Cortex of kidney (tissue), 1 donor: ENCODE measurements at places on chromosomes 7 and 10.

DNA sequence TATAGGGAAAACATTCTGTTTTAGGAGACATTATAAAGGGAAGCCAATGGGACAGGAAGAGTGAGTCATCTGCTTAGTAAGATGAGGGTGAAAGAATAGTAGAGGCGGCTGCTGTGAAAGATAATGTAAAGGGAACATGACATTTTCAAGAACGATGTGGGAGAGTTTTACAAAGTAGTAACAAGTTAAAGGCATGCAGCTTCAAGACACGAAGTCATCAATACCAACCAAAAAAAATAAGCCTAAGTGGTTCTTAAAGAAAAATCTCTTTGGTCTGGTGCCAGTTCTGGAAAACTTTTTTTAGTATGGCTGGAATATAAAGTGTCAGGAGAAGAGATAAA is 6.1 kb downstream of the GSTO1 start:
- DNase-seq = no peak

DNA sequence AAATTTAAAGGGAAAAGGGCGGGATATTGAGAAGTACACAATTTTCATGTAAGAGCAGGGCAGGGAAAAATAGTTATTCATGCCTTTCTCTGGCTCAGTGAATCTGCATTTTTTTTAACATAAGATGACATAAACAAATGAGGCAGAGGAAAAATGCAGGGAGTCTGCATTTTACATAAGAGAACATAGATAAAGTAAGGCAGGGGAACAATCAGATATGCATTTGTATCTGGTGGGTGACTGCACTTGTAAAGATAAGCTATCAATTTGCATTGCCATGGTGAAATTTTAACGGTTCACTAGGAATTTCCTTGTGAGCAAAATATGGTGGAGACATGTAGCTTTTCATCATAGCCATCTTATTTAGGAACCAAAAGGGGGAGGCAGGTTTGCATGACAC is 33.5 kb downstream of the ALOX5 start:
- no peak for DNase-seq

GRCh38 chr7:93547716-93548115 is 26.8 kb downstream of the CALCR start:
- DNase-seq = no peak

DNA sequence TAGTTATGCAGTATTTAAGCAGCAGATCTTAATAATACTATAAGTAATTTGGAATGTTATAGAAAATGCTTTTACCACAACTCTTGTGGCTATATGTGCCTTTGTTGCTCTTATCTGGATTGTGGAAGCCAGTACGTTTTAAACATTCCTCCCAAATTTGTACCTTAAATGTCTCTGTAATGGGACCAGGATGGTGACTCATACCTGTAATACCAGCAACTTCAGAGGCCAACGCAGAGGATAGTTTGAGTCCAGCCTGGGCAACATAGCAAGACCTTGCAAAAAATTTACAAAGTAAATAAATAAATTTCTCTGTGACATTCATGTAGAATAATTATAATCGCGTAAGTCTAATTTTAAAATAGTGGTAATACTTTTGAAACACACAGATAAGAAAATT is 283.1 kb downstream of the POM121L12 start:
- no peak for DNase-seq

GRCh38 chr10:117003336-117003735 is 1.7 kb downstream of the SHTN1 start:
- no peak for DNase-seq

DNA sequence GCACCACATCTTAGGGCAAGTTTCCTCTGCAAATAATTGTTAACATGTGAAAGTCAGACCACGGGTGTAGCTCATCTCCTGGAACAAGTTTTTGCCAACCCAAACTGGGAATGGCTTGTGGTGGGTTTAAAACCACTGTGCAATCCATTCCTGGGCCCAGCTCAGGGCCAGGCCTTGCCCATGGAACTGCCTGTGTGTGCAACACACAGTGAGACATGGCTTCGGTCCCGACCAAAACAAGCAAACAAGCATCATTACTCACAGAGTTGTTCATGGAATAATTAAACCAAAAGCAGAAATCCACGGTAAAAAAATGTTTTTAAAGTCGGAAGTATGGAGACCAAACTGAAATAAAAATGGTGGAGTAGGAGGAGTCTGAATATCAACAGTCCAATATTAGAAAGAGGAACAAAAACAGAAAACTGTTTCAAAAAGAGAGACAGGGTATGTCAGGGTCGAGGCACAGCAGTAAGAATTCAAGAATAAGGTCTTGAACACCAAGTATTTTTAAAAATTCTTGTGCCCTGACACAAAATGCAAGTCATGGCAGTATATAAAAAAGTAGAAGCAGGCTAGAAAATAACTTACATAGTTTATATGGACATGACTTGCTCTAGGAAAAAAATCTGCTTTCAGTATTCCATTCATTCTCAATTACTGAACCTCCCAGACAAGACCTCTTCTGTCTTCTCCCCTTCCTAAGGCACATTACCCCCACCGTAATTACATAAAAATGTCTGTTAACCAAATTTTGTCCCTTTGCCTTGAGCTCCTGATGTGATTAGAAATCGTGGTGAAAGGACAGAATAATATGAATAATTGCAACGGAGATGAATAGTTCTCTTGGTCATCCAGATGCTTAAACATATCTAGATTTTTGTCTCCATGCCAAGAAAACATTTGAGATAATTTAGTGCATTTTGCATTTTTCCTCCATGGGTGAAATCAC is 88.4 kb downstream of the FAS start:
- DNase-seq = no peak

GRCh38 chr7:75866489-75867389 is 12.1 kb upstream of the RHBDD2 start:
- DNase-seq = no peak

GRCh38 chr7:77199013-77199966 is at the start of gene FGL2:
Gene FGL2, minus strand, starts transcription at chr7:77199819. Its CDS starts 26 bp downstream, at chr7:77199793.
- no peak for DNase-seq

GRCh38 chr10:49189422-49189821 is 1.2 kb upstream of the TMEM273 start:
- no peak for DNase-seq

- DNase-seq = no peak
These were observed 763.2 kb downstream of the GRID1 start for GRCh38 chr10:85603151-85603940.

- DNase-seq = no peak
These were observed 840.8 kb downstream of the GRM8 start for GRCh38 chr7:126411821-126412383.

DNA sequence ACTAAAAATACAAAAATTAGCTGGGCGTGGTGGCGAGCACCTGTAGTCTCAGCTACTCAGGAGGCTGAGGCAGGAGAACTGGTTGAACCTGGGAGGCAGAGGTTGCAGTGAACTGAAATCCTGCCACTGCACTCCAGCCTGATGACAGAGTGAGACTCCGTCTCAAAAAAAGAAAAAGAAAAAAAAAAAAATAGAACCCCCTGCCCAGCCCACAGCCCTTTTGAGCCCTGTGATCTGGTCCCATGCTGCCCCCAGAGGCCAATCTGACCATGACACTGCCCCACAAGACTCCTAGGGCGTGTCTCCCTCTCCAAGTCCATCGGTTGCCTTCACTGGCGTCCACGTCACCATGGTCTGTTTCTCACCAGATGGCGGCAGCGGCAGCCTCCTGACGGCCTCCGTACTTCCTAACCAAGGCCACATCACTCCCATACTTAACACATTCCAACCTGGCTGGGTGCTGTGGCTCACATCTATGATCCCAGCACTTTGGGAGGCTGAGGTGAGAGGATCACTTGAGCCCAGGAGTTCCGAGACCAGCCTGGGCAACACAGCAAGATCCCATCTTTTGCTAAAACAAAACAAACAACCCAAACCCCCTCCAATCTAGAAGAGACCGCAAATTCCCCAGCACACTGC is 18.0 kb downstream of the STX1A start:
- DNase-seq = no peak

DNA sequence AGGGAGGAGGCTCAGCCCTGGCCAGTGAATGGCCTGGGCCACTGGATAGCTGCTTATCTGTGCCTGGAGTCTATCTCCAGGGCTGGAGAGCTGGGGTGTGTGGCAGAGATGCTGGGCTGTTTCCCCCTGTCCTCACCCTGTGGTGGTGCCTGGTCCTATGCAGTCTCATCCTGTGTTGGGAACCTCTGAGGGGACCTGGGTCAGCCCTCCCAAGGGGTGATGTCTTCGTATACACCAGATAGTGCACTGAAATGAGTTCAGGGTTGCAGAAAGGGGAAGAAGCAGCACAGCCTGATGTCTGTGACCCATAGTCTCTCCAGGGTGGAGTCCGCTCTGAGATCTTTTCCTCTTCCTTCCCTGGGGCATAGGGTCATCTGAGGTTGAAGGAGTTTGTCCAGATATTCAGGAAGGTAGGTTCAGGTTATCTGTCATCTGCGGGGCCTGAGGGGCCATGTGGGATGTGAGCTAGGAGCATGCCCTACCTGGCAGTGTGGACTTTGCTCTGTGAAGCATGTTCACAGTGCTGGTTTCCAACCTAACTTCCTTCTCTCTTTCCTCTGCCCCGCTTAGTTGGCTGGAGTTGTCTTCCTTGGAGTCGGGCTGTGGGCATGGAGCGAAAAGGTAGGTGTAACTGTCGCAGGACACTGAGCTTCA is 33.4 kb upstream of the SH2D4B start:
- DNase-seq = no peak

DNA sequence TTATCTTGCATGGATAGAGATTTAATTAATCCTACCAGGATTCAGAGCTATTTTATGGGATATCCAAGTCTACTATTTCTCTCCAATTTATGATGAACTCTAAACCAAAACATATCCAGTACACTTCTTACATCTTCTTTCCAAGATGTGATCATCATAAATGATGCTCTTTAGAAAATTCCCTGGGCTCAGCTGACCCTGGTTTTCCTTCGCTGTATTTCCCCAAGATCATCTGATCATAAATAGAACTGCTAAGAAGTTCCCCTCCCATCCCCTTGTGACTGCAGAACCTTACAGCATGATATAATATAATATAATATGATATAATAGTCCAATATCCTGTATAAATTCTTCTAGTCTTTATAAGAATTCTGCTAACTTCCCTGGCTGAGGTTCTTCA is 114.6 kb upstream of the LYZL2 start:
- no peak for DNase-seq

DNA sequence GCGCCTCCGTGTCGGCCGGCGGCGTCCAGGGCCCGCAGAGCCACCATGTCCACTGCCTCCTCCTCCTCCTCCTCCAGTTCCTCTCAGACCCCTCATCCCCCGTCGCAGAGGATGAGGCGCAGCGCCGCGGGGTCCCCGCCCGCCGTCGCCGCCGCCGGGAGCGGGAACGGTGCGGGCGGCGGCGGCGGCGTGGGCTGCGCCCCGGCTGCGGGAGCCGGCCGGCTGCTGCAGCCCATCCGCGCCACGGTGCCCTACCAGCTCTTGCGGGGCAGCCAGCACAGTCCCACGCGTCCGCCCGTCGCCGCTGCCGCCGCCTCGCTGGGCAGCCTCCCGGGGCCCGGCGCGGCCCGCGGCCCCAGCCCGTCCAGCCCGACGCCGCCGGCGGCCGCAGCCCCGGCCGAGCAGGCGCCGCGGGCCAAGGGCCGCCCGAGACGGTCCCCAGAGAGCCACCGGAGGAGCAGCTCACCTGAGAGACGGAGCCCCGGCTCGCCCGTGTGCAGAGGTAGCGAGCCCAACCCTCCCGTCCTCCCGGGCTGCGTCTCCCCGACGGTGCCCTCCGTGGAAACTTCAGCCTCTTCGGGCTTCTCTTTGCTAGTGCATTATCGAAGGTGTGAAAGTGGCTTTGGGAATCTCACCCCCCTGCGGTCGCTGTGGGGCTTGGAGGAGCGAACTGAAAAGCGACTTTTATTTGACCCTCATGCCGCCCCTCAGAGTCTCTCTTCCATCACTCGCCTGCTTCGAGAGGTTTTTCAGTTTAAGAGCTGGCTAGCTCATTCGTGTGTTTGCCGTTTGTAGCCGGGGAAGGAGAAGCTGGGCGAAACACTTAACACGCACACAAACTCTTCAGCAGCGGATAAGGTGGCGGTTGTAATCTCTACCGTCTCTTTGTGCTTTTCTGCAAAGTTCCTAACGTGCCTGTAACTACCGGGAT is 975 bp downstream of the GLCCI1 start:
- DNase-seq = no peak
